ENCODE measurements at places on chromosomes 4 and X.

GRCh38 chr4:78688366-78688765, 87.8 kb upstream of the BMP2K start:
- DNase-seq = no peak

- DNase-seq = no peak
Measured at GRCh38 chr4:124155239-124155638, 557.3 kb downstream of the ANKRD50 start.

- no peak for DNase-seq
Measured at GRCh38 chrX:46610070-46610658, 36.6 kb downstream of the CHST7 start.

GRCh38 chr4:19850909-19851308, 400.8 kb upstream of the SLIT2 start:
- DNase-seq = no peak

DNA sequence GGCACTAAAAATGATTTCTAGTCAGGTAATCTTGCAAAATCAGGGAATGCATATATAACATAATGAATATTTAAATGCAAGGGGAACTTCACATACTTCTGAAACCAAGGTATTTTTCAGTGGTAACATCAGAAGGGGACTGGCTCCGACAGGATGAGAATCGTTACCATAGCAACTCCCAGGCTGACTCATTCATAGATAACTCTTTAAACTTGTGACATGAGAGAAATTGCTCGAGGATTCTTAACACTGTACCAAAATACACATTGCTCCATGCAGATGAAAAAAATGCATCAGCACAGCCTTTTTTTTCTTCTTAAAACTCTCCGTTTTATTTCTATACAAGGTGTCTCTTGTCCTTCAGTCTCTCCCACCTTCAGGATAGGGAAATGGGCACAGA, 114.3 kb downstream of the GABRB1 start:
- DNase-seq = no peak

GRCh38 chr4:65344278-65344825, 325.9 kb downstream of the EPHA5 start:
- DNase-seq = no peak

DNA sequence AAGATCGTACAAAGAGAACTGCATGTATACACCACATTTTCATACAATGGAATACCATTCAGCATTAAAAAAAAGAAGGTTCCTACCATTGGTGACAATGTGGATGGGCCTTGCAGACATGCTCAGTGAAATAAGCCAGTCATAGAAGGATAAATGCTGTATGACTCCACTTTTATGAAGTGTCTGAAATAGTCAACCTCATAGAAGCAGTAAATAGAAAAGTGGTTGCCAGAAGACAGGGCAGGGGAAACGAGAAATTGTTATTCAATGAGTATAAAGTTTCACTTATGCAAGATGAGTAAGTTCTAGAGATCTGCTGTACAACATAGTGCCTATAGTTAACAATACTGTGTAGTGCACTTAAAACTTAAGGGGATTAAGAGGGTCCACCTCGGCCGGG, 257.5 kb upstream of the FTHL17 start:
- DNase-seq = no peak

GRCh38 chrX:39442332-39442731, 641.1 kb downstream of the MID1IP1 start:
- no peak for DNase-seq

DNA sequence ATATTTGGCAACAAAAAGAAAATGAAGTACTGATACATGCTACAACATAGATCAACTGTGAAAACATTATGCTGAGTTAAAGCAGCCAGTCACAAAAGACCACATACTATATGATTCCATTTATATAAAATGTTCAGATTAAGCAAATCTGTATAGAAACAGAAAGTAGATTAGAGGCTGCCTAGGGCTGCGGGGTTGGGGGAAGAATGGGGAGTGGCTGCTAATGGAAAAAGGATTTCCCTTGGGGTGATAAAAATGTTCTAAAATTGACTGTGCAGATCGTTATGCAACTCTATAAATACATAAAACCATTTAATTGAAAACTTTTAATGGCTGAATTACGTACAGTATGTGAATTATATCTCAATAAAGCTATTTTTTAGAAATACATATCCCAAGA, 46.8 kb downstream of the NEK1 start:
- DNase-seq = no peak

DNA sequence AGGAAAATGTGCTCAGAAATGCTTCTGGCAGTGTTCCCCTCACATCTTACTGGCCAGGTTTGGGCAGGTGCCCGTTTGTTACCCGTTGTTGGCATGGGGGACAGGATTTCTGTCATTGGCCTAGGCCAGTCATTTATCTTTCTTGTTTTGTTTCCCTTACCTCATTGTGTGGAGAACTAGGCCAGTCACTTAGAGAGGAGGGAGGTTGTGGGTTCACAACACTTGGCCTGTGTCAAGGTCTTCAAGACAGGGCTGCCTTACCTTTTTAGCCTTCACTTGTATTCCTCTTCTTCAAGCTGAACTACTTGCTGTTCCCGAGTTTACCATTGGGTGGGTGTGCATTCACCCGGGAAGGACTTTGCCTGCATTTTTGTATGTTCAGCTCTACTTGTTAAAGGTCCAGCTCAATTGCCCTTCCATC, 17.7 kb downstream of the SNX25 start:
- no peak for DNase-seq

DNA sequence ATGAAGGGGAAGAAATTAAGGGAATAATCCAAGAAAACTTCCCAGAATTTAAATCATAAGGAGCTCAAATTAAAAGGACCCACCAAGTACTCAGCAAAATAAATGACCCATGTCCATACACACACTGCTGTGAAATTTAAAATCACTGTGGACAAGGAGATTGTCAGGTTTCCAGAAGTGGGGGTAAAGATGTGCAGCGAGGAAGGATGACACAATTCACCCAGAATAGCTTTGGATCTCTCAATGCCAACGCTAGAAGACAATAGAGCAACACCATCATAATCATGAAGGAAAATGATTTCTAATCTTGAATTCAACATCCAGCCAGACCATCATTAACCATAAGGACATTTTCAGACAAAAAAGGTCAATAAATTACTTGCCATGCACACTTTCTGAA, 65.7 kb downstream of the CASK start:
- no peak for DNase-seq

- DNase-seq = no peak
Measured at GRCh38 chrX:153966283-153966688, 5.3 kb downstream of the HCFC1 start.

- DNase-seq = no peak
Measured at GRCh38 chrX:71578253-71579135, at the start of gene GCNA. Gene GCNA, plus strand, starts transcription at chrX:71578437. Its CDS starts 2,385 bp downstream, at chrX:71580822.

GRCh38 chr4:181007751-181008150, 1235.5 kb upstream of the TENM3 start:
- DNase-seq = no peak

GRCh38 chrX:20971250-20971649, 403.0 kb upstream of the CNKSR2 start:
- DNase-seq = no peak

GRCh38 chr4:170025523-170026252, 507 bp downstream of the MFAP3L start:
- no peak for DNase-seq

DNA sequence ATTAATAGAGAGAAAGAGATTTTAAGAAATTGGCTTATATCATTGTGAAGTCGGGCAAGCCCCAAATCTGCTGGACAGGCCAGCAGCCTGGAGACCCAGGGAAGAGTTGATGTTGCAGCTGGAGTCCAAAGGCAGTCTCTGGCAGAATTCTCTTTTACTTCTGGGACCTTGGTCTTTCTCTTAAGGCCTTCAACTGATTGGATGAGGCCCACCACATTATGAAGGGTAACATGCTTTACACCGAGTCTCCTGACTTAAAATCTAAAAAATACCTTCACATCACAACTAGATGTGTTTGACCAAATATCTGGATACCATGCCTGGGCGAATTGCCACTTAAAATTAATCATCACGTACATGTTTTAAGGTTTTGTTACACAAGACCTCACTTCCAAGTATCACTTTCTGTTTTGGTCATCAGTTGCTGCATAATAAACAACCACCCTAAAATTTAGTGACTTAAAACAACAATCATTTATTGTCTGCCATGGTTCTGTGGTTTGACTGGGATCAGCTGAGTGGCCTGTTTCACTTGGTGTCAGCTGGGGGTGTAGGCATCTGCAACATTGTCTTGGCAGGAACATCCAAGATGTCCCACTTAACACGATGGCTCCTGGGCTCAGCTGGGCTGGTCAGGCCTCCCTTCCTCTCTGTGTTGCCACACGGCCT, 3.4 kb downstream of the CD38 start:
- no peak for DNase-seq

- DNase-seq = no peak
Measured at GRCh38 chr4:38106311-38106710, 146.1 kb downstream of the PTTG2 start.

DNA sequence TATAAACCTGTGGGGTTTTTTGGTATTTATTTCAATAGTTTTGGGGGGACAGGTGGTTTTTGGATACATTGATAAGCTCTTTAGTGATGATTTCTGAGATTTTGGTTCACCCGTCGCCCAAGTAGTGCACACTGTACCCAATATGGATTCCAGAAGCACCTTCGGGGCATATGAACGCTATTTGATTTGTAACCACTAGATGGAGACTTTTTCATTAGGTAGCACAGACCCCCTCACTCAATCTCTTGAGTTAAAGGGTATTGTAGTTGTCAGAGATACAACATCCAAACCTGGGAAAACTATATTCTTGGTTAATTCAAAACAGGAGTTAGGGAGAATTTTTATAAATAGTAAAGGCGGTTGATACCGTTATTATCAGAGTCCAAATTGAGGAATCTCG, 79.8 kb downstream of the SPANXN3 start:
- DNase-seq = no peak

DNA sequence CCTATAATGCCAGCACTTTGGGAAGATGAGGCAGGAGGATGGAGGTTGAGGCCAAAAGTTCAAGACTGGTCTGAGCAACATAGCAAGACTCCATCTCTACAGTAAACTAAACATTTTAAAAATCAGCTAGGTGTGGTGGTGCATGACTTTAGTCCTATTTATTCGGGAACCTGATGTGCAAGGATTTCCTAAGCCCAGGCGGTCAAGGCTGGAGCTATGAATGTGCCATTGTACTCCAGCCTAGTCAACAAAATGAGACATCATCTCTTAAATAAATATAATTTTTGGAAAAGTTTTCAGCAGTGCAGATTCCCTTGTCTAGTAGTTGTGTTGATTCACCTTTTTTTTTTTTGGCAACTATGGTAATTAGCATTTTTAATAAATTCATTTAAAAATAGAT, 928.7 kb upstream of the PRKX start:
- no peak for DNase-seq

DNA sequence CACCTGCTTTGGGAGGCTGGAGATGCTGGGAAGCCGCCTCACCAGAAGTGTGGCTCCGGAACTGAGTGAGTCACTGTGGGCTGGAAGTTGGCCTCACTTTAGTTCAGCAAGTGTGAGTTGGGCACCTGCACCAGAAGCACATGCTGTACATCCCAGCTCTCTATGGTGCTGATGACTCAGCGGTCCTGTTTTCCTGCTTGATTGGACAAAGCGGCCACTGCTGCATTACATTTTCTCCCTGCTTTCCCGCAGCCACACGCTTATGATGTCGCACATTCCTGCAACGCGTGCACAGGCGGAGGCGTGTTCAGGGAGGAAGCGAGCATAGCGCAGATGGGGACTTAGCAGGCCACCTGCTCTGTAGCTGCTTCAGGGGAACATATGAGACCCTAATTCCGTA, 26.7 kb upstream of the CLDN34 start:
- DNase-seq = no peak

DNA sequence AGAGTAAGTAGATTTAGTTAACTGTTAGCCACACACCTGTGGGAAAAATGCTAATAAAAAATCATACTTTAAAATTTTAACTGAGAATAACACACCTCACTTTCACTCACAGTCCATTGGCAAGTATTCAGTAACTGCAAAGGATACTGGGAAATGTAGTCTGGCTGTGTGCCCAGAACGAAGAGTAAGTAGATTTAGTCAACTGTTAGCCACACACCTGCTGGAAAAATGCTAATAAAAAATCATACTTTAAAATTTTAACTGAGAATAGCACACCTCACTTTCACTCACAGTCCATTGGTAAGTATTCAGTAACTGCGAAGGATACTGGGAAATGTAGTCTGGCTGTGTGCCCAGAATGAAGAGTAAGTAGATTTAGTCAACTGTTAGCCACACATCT, 178.4 kb upstream of the NWD2 start:
- DNase-seq = no peak

GRCh38 chr4:142778900-142779299, 67.2 kb downstream of the INPP4B start:
- DNase-seq = no peak

DNA sequence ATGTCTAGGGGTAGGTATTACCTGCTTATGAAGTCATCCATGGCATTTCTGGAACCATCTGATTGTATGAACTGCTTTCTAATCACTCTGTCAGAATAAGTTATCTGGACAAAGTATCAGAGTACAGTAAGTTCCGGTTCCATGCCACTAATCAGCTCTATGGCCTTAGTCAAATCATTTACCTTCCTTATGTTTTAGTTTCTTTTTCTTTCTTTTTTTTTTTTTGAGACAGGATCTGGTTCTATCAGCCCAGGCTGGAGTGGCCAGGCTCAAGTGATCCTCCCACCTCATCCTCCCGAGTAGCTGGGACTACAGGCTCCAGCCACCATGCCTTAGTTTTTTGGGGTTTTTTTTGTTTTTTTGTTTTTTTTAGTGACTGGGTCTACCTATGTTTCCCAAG, 11.5 kb downstream of the XIAP start:
- no peak for DNase-seq

GRCh38 chrX:27254656-27255055, 208.5 kb downstream of the PPP4R3C start:
- DNase-seq = no peak

DNA sequence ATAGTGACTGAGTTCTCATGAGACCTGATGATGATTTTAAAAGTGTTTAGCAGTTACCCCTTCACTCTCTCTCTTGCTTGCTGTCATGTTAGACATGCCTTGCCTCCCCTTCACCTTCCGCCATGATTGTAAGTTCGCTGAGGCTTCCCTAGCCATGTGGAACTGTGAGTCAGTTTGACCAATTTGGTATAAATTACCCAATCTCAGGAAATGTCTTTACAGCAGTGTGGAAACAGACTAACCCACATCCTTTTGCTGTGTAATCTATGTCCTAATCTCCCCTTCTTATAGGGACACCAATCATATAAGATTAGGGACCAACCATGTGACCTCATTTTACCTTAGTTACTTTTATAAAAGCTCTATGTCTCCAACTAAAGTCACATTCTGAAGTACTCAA, 677.8 kb downstream of the ADGRL3 start:
- no peak for DNase-seq

DNA sequence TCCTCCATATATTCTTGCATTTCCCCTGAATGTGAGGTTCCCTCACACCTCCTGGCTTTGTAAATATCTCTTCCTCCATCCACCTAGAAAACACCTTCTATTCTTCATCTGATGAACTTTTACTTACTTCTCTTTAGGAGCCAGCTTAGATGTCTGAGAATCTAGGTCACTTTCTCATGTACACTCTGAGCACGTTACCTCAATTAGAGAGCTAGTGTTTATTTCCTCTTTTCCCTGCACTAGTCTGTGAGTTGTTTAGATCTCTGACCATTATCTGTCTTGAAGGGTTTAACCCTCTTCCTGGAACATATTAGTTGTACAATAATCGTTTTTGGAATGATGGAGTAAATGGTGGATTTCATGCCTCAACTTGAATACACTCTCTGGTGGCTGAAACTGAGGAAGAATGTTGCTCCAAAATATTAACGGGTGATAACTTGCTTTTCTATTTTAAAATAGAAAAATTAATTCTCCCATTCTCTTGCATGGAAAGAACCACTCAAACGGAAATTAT, 8.5 kb upstream of the NEIL3 start:
- DNase-seq = no peak
